DMS79 (cell line): ENCODE measurements at places on chromosomes 5 and 9.

DNA sequence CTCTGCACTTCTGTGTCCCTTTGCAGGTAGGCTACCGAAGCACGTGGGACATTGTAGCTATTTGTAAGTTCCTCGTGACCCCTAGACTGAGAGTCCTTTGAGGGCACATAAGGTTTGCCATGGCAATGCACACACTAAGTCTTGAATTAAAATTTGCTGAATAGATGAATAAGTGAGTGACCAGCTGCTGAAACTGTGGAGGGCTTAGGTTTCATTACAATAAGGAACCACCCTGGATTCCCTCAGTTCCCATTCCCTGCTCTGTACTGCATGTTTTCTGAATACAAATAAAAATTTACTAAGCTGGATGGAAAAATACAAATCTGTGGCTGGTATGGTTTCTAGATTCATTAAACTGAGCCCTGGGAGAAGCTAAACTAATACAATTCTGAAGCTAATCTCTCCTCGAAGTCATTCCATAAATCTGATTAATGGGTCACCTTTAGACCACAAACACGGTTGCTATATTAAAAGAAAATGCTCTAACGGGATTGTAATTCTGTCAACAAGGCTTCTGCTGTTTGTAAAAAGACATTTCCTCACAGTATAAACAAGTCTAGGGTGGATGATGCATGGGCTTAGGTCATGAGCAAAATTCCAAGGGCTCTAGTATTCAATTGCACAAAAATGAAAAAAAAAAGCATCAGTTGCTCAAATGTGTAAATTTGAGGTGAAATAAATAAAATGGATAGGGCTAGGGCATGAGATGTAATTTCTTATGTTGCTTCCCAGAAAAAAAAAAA, 172.3 kb downstream of the ATP10B start:
- DNase-seq, result no peak

DNA sequence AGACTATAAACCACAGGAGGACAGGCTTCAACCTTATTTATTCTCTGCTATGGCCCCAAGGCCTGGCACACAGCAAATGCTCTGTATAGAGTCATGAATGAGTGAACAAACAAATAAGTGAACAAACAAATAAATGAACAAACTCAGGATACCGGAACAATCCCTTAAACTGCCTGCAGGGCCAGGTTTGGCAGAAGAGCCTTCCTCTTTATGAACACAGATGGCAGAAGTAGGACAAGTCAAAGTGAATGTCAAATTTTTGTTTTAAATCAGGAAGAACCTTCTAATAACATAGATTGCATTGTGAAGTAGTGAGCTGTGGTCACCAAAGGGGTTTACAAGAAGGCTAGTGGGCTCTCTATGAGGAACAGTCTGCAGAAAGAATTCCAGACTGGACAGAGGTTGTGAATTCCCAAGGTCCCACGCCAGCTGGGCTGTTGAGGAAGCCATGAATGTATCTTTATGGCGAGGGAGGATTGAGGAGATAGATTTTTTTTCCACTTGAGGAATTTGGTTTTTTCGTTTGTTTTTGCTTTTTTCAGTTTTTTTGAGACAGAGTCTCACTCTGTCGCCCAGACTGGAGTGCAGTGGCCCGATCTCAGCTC, 30.3 kb upstream of the STING1 start:
- no peak for DNase-seq

DNA sequence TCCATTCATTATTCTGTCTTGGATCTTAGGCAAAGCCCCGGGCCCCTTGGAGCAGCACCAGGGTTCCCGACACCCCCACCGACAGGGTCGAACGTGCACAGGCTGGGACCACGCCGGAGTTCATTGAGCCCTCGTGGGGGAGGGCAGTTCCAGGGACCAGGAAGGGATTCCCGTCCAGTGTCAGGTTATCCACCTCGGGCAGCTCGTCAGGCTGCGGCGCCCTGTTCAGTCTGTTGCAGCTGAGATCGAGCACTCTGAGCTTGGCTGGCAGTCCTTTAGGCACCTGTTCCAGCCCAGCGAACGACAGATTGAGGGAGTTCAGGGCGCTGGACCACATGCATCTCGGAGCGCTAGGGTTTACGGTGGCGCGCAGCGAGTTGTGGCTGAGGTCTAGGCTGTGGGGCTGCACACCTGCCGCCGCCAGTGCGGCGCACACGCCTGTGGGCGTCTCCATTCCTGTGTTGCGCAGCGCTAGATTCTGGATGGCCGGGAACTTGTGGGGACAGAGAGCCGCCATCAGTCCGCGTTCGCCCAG, 1.1 kb downstream of the CD14 start:
- DNase-seq, result peak; percentile 48

DNA sequence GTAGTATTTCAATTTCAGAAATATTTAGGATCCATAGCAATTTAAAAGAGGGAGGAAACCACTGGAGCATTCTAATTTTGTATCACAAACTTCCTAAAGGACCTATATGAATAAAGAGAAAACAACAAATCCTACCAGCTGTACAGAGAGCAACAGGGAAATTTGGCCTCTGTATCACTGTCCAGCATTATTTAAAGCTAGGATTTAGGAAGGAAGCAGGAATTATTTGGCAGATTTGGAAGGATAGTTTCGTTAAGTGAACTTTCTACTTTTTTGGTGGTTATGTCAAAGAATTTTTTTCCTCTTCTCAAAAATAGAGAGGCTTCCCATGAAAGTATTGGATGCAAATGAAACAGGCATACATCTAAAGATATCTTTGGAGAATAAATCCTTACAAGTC, 269.7 kb downstream of the RAB3C start:
- DNase-seq, result no peak

DNA sequence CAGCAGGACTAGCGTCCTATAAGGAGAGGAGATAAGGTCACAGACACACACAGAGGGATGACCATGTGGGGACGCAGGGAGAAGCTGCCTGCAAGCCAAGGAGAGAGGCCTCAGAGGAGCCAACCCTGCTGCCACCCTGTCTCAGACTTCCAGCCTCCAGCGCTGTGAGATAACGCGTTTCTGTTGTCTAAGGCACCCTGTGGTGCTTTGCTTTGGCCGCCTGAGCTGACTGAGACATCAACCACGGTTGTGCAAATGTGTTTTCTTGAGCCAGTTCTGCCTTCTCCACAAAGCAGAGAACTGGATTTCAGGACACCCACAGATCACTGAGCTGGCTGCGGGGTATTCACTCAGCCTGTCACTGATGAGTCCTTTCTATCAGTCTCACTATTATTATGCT, 149.1 kb downstream of the NXNL2 start:
- no peak for DNase-seq

GRCh38 chr5:88675708-88676636, 207.0 kb downstream of the MEF2C start:
- peak; percentile 67 for DNase-seq

DNA sequence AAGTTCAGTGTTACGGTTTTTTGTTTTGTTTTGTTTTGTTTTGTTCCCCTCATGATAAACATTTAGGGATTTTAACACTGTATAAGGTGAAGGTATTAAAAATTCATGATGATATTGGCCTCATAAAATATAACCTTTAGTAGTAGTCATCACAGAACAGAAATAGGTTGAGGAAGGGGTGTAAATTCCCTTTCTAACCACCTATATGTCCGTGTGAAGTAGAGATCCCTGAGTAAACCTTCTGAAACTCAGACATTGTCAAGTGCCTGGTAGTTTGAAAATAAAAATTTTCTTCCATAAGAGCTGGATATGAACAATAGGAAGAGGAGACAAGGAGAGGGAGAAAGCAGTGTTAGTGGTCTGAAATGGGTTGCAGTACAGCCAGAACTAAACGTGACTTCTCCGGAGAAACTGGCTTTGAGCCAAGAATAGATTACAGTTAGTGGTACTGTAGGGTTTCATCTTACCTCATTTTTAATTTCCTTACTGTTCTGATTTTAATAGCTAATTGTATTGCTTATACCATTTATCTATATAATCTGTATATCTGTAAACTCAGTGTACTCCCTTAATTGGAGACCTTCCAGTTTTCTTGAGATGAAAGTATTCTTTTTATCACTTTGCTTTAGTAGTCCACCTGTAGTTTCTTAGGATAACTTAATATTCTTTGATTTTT, 18.3 kb downstream of the UGCG start:
- peak; percentile 38 for DNase-seq

DNA sequence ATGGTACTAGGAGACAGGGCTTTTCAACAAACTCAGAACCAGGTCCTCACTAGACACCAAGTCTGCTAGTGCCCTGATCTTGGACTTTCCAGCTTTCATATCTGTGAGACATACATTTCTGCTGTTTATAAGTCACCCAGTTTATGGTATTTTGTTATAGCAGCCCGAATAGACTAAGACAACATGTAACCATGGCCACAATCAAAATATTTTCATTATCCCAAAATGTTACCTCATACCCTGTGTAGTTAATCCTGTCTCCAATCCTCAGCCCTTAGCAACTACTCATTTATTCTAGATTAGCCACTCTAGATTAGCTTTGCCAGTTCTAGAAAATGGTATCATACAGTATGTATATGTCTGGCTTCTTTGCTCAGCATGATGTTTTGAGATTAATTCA, 6.3 kb upstream of the ATG10 start:
- no peak for DNase-seq

DNA sequence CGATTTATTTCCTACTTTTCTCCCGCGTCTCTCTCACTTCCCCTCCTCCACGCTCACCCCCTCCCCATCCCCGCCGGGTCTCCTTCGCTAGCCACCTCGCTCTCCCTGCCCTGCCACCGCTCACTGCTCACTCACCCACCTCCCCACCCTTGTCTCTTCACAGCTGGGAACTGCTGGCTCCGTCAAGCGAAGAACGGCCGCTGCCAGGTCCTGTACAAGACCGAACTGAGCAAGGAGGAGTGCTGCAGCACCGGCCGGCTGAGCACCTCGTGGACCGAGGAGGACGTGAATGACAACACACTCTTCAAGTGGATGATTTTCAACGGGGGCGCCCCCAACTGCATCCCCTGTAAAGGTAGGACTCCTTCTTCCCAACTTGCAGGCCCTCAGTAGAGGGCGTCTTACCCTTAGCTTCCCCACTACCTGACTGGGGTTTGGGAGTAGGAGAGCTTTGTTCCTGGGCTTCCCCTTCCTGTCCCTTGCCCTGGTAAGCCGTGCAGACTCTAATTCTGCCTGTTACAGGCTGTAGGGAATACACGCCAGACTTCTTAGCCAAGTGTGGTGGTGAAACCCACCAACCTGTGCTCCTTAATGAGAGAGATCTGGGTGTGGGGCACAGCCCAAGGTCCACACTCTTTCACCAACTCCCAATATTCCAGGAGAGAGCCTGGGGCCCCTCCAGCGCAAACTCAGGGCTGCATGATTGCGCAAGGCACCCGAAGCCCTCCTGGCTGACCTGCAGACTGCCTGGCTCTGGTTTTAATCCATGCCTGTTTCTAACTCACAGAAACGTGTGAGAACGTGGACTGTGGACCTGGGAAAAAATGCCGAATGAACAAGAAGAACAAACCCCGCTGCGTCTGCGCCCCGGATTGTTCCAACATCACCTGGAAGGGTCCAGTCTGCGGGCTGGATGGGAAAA, 2.5 kb downstream of the FST start:
- no peak for DNase-seq
